Stimulated activated CD8-positive, alpha-beta memory T cell treated with anti-CD3 and anti-CD28 coated beads, Interleukin-7, amount 100 ng/mL, for 1 hour (primary cell): ENCODE measurements at places on chromosomes 12 and 14.

DNA sequence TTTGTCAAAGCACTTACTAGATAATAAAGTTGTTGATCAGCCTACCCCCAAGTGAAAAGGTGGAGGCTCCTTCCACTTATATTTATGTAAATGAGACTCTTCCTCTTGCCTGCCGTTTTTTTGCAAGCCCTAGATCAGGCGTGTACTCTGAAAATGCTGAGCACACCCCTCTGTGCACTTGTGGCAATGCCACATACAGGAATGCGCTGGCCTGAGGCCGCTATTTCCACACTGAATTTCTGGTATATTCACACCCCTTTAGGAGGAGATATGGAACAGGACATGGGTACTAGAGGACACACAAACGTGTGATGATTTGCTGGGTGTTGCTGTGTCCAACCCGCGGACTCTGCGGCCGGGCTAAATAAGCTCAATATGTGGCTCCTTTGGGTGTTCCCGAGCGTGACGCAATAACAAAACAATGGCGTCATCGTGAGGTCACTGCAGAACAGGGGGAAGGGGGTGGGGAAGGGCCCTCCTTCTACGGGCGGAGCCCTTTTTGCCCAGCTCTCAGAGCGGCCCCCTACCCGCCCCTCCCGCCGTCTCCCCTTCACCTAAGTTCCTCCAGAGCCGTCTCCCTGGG lies 554 bp upstream of the TSPAN31 start:
- DNase-seq: no peak

- no peak for DNase-seq
Measured at GRCh38 chr14:34452258-34452822, 9.7 kb downstream of the SPTSSA start.

- no peak for DNase-seq
Measured at GRCh38 chr14:37591941-37592481, 3.0 kb downstream of the FOXA1 start.

- no peak for DNase-seq
Measured at GRCh38 chr12:122374707-122375106, 47.8 kb downstream of the CLIP1 start.
